ENCODE measurements at places on chromosomes 1 and 21. TPM values are rescaled to one million over a fixed set of nuclear protein-coding genes. Genes with fewer than 3 reads are reported as not detected.

PRDM16 gene
- 0.21 TPM for total RNA-seq

VASH2 gene
- total RNA-seq, result 4.2 TPM

GSTM1 gene
- not detected for total RNA-seq

RABGGTB gene
- 85.8 TPM for total RNA-seq

ANXA9 gene
- total RNA-seq, result 1.0 TPM

SLC45A1 gene
- total RNA-seq, result 2.9 TPM

TAS1R1 gene
- total RNA-seq, result not detected

IL19 gene
- total RNA-seq, result not detected

AGO3 gene
- total RNA-seq, result 5.2 TPM

GBP4 gene
- 0.05 TPM for total RNA-seq

OR2L2 gene
- not detected for total RNA-seq

BCAR3 gene
- 56.8 TPM for total RNA-seq

KIAA0040 gene
- total RNA-seq, result 0.83 TPM

HSF2BP gene
- 1.7 TPM for total RNA-seq

SPRR3 gene
- total RNA-seq, result not detected

ARTN gene
- total RNA-seq, result 0.23 TPM

ANGPTL7 gene
- not detected for total RNA-seq

CSF3R gene
- not detected for total RNA-seq

FCRL5 gene
- not detected for total RNA-seq

RNU1-3 gene
- total RNA-seq, result not detected

LYPD8 gene
- total RNA-seq, result not detected

PARP1 gene
- total RNA-seq, result 100 TPM

TMEM82 gene
- total RNA-seq, result not detected

SYT14 gene
- 0.05 TPM for total RNA-seq

CYP4B1 gene
- not detected for total RNA-seq

ERI3 gene
- total RNA-seq, result 56.7 TPM

GNG4 gene
- 19.4 TPM for total RNA-seq

SFN gene
- total RNA-seq, result 487 TPM

TRAF3IP3 gene
- total RNA-seq, result not detected

DCDC2B gene
- not detected for total RNA-seq

SLC5A9 gene
- total RNA-seq, result not detected

KPRP gene
- not detected for total RNA-seq

ALPL gene
- 0.31 TPM for total RNA-seq

KLF17 gene
- 0.64 TPM for total RNA-seq

CHI3L2 gene
- 0.40 TPM for total RNA-seq

NEXN gene
- 6.8 TPM for total RNA-seq

FABP3 gene
- not detected for total RNA-seq

RGS5 gene
- 1.1 TPM for total RNA-seq

RAVER2 gene
- total RNA-seq, result 5.9 TPM

GBP5 gene
- not detected for total RNA-seq

RNF186 gene
- total RNA-seq, result not detected

LCE1E gene
- total RNA-seq, result 0.08 TPM

DNAJB4 gene
- total RNA-seq, result 30.4 TPM

SH2D1B gene
- 0.15 TPM for total RNA-seq

CDC14A gene
- total RNA-seq, result 2.3 TPM
